ENCODE measurements at places on chromosomes 3 and 15.

DNA sequence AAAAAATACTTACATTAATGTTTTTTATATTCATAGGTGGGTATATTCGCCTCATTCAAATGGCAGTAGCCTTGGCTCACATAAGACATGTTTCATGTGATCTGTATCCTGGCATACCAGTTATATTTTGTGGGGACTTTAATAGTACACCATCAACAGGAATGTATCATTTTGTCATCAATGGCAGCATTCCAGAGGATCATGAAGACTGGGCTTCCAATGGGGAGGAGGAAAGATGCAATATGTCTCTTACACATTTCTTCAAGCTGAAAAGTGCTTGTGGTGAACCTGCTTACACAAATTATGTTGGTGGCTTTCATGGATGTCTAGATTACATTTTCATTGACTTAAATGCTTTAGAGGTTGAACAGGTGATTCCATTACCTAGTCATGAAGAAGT is 3.5 kb downstream of the PDE12 start:
- DNase-seq: no peak

GRCh38 chr15:44082558-44083157 is 112.4 kb downstream of the FRMD5 start:
- DNase-seq: no peak

DNA sequence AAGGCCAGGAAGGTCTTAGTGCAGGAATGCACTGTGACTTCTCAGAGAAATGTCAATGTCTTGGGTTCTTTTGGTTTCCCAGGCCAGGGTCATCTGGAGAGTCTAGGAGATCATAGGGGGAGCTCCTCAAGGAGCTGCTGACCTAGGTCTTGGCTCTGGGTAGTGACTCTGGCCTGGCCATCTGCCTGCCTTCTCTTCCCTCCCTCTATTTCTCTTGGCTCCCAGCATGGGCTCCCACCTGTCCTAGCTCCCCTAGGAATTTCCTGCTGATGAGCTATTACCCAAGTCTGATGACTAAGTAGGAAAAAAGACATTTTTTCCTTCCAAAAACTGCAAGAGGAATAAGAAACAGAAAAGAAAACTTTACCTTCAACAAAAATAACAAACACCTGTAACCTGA is 57.4 kb downstream of the BSN start:
- DNase-seq: no peak

- DNase-seq: no peak
These were observed 16.6 kb downstream of the TMOD3 start for GRCh38 chr15:51846066-51846462.

DNA sequence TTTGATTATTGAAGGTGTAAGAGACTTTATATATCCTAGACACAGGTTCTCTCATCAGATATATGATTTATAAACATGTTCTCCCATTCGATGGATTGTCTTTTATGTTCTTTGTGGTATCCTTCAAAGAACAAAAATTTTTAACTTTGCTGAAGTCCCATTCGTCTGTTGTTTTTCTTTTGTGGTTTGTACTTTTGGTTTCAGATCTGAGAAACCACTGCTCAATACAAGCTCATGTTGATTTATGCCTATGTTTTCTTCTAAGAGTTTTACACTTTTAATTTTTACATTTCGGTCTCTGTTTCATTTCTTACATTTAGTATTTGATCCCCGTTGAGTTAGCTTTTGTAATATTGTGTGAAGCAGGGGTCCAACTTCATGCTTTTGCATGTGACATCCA is 103.3 kb upstream of the SPRED1 start:
- DNase-seq: no peak

GRCh38 chr15:99443768-99444446 is 121.9 kb upstream of the MEF2A start:
- no peak for DNase-seq
